ENCODE measurements at places on chromosomes 12 and 14. TPM values are rescaled to one million over a fixed set of nuclear protein-coding genes. Genes with fewer than 3 reads are reported as not detected.

Gene FOXM1
- total RNA-seq = 3.3 TPM

Gene CEP83
- total RNA-seq = 3.5 TPM

Gene KRT72
- not detected for total RNA-seq

Gene RASSF8
- 31.2 TPM for total RNA-seq

Gene KLHL33
- total RNA-seq = 0.09 TPM

Gene ZNF385A
- 1.9 TPM for total RNA-seq

Gene KRT82
- total RNA-seq = not detected

Gene ARMH4
- total RNA-seq = 1.6 TPM

Gene LRTM2
- total RNA-seq = not detected

Gene LRRC10
- total RNA-seq = not detected

Gene BCAT1
- 213 TPM for total RNA-seq

Gene SYT1
- total RNA-seq = 1.9 TPM
